Bladder microvascular endothelial cell (primary cell): ENCODE measurements at places on chromosomes 16 and 17. TPM values are rescaled to one million over a fixed set of nuclear protein-coding genes. Genes with fewer than 3 reads are reported as not detected.

Gene ARMC5
- 11.8 and 14.4 TPM in 2 replicates for total RNA-seq

Gene STX4
- 19.3 and 35.1 TPM in 2 replicates for total RNA-seq

Gene CRYBA1
- not detected in 2 replicates for total RNA-seq

Gene SYNGR3
- total RNA-seq, result 0.65 and 2.8 TPM in 2 replicates

Gene FBXL16
- under 0.01 and 0.13 TPM in 2 replicates for total RNA-seq

Gene OR1A1
- total RNA-seq, result under 0.01 TPM in 1 of 2 replicates, not detected in the other

Gene HCRT
- total RNA-seq, result not detected in 2 replicates

Gene GFOD2
- total RNA-seq, result 40.5 and 62.6 TPM in 2 replicates

Gene OTOP2
- not detected in 2 replicates for total RNA-seq

Gene HSD17B2
- total RNA-seq, result 137 and 376 TPM in 2 replicates

Gene CCL17
- total RNA-seq, result not detected in 2 replicates

Gene CCDC92B
- total RNA-seq, result not detected in 2 replicates

Gene CDRT15L2
- total RNA-seq, result not detected in 2 replicates

Gene SLC5A11
- not detected in 2 replicates for total RNA-seq

Gene CSH1
- total RNA-seq, result not detected in 2 replicates

Gene MSLN
- total RNA-seq, result not detected in 2 replicates

Gene CACNG3
- total RNA-seq, result not detected in 2 replicates

Gene KRT13
- not detected in 2 replicates for total RNA-seq

Gene PCGF2
- total RNA-seq, result 6.2 and 9.5 TPM in 2 replicates

Gene KRT25
- total RNA-seq, result not detected in 2 replicates

Gene BCL7C
- 23.1 and 27.8 TPM in 2 replicates for total RNA-seq

Gene ATP6V0C
- 5.7 and 17.4 TPM in 2 replicates for total RNA-seq

Gene ANTKMT
- total RNA-seq, result 19.1 and 21.4 TPM in 2 replicates

Gene CETP
- 4.8 and 15.9 TPM in 2 replicates for total RNA-seq

Gene KCNJ18
- total RNA-seq, result not detected in 2 replicates

Gene ODF4
- not detected in 2 replicates for total RNA-seq

Gene KRTAP4-1
- total RNA-seq, result not detected in 2 replicates

Gene CNTD1
- total RNA-seq, result not detected in 2 replicates

Gene NR1D1
- total RNA-seq, result 0.65 and 1.8 TPM in 2 replicates

Gene CWC25
- total RNA-seq, result 8.7 and 14.0 TPM in 2 replicates

Gene UNC13D
- total RNA-seq, result 0.97 and 4.7 TPM in 2 replicates

Gene CSH2
- not detected in 2 replicates for total RNA-seq

Gene NGFR
- total RNA-seq, result not detected in 2 replicates

Gene CCDC200
- total RNA-seq, result not detected in 2 replicates
